Neural progenitor cell (in vitro differentiated cells): ENCODE measurements at places on chromosomes 13 and 19. TPM values are rescaled to one million over a fixed set of nuclear protein-coding genes. Genes with fewer than 3 reads are reported as not detected.

ATP8B3 gene
- total RNA-seq = 0.06 and 1.5 TPM in 2 replicates

CATSPERD gene
- total RNA-seq = not detected in 2 replicates

- no peak for DNase-seq
These were observed 10.9 kb upstream of the SHD start for GRCh38 chr19:4267901-4268815.

PRR36 gene
- total RNA-seq = 0.07 and 2.8 TPM in 2 replicates

DNA sequence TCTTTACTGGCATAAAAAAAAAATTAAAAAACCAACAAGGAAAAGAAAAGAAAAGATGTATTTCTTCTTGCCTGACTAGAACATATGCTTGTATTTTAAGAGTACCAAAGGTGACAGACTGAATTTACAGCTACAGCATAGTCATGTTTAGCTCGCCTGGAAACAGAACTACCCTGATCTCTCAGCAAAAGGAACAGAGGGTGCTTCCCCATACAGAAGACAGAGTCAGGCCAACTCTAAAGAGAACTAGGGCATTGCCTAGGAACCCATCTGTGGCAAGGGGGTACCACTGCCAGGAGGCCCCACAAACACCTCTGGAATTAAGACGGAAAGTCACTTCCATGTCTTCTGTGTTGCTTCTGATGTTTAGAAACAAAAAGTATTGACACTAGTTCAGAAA is 252.1 kb upstream of the STARD13 start:
- no peak for DNase-seq

- no peak for DNase-seq
These were observed 78.6 kb upstream of the TM9SF2 start for GRCh38 chr13:99422586-99423220.

FCER2 gene
- total RNA-seq = not detected in 2 replicates

DNA sequence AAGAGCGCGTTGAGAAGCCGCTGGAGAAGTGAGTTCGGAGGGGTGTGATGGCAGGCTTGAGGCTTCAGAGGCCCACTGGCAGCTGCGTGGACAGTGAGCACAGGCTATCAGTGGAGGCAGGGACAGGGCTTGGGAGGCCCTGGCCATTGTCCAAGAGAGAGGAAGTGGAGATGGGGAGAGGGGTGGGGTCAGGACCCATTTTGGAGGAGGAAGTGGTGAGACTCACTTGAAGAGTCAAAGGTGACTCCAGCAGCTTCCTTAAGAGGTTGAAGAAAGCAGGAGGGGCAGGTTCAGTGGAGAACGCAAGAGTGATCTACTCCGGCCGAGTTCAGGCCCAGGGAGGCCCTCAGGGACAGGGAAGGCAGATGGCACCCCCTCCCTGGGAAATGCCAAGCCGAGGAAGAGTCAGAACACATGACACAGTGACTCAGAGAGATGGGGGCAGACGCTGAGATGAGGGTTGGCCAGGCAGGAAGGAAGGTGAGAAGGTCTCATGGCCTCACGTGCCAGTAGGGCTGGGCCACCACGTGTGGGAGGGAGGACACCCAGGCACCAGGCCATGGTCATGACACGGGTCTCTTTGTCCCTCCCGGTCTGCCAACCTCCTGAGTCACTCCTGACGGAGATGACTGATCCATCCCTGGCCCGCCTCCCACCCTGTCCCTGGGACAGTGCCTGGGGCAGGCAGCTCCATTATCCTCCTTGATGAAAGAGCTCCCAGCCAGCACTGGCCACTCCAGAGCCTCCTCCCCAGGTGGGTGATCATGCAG is 10.1 kb upstream of the CD22 start:
- DNase-seq = no peak

CGB3 gene
- not detected in 2 replicates for total RNA-seq

GRCh38 chr13:63696055-63696454 is 2280.4 kb upstream of the PCDH20 start:
- DNase-seq = no peak

GRCh38 chr19:29539131-29539530 is 13.3 kb downstream of the VSTM2B start:
- DNase-seq = no peak

DNA sequence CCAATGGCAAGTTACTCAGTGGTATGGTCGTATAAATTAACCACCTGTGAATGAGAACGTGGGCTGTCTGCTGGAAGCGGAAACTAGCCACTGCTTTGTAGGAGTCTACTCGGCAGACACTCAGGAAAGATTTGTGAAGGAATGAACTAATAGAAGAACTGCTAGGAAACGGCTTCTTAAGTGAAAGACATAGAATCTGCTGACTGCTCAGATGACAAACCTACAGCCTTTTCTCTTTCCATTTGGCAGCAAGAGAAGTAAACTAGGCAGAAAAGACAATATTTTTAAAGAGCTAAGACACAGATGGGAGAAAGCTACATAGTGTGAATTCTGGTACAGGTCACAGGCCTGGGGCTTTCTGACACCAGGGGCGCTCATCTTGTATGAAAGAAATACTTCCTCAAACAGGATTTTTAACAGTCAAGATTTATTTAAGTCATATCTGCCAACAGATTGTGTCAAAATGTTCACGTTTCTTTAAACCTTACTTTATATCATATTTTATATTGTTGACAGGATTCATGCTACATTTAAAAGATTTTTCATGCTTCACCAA is 78.4 kb downstream of the MIPEP start:
- DNase-seq = no peak

GRCh38 chr19:16470911-16471811 is 609 bp downstream of the EPS15L1 start:
- peak; percentile 44 for DNase-seq

GRCh38 chr13:45441633-45442032 is 23.1 kb upstream of the COG3 start:
- no peak for DNase-seq

ZNF724 gene
- total RNA-seq = 60.6 and 75.1 TPM in 2 replicates

ZNF491 gene
- 5.5 and 6.0 TPM in 2 replicates for total RNA-seq

DNA sequence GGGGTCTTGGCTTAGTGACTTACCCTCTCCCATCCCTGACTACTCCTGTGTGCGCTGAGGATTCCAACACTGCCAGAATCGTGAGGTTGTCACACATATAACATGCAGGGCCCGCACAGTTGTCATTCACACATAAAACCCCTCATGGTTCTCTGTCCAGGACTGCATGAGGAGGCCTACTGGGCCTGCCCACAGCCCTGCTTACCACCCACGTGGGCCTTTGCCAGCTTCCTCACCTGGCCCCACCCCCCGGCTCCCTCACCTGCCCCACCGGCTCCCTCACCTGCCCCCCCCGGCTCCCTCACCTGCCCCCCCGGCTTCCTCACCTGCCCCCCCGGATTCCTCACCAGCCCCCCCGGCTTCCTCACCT is 197.2 kb downstream of the TEX29 start:
- DNase-seq = no peak
